Stimulated activated naive B cell treated with anti-CD40 and anti-IgM and Interleukin-4, amounts not matched to agents 10 μg/mL and 1 μg/mL and 100 μg/mL, for 72 hours (primary cell): ENCODE measurements at places on chromosomes 11 and 22.
A peak's percentile ranks its signal among the peaks of the same experiment; 100 is the strongest.

DNA sequence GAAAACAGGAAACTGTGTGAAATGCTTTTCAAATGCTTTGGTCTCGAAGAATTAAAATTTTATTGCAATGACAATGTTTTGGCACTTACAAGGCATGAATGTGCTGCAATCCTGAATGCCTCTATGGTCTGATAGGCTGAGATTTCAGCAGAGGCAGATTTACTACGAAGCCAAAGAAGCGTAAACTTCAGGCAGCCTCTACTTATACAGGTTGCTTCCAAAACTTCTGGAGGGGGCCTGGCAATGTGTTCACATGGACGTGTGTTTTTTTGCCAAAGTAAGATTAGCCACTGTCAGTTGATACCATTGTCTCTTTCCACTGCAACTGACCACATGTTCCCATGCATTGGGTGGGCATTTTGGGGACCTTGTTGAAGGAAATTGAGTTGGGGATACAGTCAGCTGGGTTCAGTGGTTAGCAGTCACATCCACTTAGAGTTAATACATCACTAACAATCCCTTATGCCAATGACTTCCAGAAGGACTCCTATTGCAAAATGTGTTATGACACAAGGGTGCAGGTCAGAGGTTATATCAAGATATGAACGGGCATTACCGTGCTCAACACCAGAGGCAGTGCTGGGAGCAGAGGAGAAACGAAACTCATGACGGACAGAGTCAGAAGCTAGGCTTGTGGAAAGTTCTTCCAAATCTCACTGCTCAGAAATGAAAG lies 48.8 kb downstream of the ABTB2 start:
- peaks cover 11% of the 10 kb centered on the region for H3K27me3 ChIP-seq
- peak overlapping the region; percentile 67 for H3K27ac ChIP-seq
- DNase-seq, result no peak
- peaks cover 19% of the 10 kb centered on the region for H3K4me1 ChIP-seq
- H3K4me3 ChIP-seq, result no peak overlapping the region

DNA sequence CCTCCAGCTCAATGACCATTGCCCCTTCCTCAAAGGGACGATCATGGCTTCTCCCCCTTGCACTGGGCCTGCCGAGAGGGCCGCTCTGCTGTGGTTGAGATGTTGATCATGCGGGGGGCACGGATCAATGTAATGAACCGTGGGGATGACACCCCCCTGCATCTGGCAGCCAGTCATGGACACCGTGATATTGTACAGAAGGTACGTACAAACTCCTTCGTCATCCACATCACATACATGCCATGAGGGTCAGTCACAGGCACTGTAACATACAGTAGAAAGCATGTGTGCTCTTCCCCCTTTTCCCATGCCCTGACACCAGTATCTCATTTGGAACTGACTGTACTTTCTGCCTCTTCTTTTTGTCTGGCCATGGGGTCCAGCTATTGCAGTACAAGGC lies 4.0 kb downstream of the TAF10 start:
- peaks cover 34% of the 10 kb centered on the region for H3K36me3 ChIP-seq
- peak overlapping the region; percentile 65 for H3K27ac ChIP-seq
- H3K4me3 ChIP-seq, result no peak overlapping the region

- H3K27ac ChIP-seq, result no peak overlapping the region
- H3K4me3 ChIP-seq, result no peak overlapping the region
- no peak for DNase-seq
Observed at GRCh38 chr22:19730198-19730597, 6.9 kb downstream of the GP1BB start.

- no peaks in the 10 kb centered on the region for H3K36me3 ChIP-seq
- peaks cover 4% of the 10 kb centered on the region for H3K27me3 ChIP-seq
- H3K4me1 ChIP-seq, result no peaks in the 10 kb centered on the region
- DNase-seq, result no peak
- no peak overlapping the region for H3K4me3 ChIP-seq
Observed at GRCh38 chr11:94731880-94732601, 36.1 kb upstream of the AMOTL1 start.

GRCh38 chr11:37124384-37124783 lies 526.3 kb upstream of the RAG2 start:
- no peaks in the 10 kb centered on the region for H3K36me3 ChIP-seq
- no peaks in the 10 kb centered on the region for H3K4me1 ChIP-seq

DNA sequence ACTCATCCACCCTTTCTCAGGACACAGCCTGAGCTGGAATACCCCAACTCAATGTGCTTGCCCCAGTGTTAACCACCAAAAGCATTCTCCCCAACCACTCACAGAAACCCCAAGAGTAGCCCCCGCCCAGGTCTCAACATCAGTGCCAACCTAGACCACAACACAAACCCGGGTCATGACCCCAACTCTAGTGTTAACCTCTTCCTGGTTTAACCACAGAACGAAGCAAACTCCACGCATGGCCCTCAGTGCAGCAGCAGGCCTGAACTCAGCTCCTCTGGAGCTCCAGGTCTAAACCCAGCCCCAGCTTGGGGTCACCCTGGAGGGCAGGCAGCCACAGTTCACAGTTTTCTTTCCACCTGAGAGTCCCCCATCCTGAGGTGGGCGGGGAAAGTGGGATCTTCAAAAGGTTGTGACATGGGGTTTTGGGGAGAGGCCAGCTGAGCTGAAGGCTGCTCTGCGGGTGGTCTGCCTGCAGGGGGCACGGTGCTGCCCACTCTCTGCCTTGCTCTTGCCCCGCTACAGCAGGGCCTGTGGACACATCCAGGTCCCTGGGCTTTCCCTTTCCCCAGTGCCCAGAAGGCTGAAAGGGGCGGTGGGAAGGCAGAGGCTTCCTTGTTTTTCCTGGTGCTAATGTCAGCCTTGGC lies 37.9 kb downstream of the NECTIN1 start:
- no peak overlapping the region for H3K4me3 ChIP-seq
- no peak overlapping the region for H3K27ac ChIP-seq
- peaks cover 20% of the 10 kb centered on the region for H3K4me1 ChIP-seq
- H3K27me3 ChIP-seq, result peaks cover 4% of the 10 kb centered on the region
- DNase-seq, result no peak

DNA sequence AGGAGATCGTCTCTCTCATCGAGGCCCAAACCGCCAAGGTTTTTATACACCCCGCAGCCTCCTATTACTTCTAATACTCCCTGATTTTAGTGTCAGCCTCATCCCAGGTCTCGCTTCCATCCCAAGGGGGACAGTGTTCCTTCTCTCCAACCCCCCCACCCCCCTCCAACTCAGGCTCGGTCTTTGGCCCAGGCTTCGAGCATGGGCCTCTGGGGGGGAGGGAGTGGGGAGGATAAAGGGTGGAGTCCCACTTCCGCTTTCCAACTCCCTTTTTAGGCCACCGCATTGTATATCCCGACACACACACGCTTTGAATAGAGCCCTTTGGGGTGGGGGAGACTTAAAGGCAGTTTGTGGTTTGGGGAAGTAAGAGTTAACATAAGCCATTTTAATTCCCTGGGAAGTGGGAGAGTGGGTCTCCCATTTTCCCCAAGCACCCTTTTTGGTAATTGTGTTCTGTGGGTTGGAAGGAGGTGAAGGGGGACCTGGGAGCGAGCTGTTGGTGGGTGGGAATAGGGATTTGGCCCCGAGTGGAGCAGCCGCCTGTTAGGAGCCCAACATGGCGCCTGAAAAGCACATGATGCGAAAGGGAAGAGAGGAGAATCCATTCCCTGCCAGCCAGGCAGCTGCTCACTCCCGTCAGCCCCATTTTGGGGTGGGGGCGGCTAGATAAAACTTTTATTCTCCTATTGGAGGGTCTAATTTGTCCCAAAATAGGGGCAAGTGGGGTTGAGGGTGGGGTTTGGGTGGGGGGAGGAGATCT lies 844 bp downstream of the PCF11 start:
- no peaks in the 10 kb centered on the region for H3K27me3 ChIP-seq
- peaks cover 18% of the 10 kb centered on the region for H3K4me1 ChIP-seq
- DNase-seq, result peak; percentile 34
- H3K27ac ChIP-seq, result peak overlapping the region; percentile 100
- H3K4me3 ChIP-seq, result peak overlapping the region; percentile 100
- H3K36me3 ChIP-seq, result peaks cover 50% of the 10 kb centered on the region

GRCh38 chr11:100980156-100980555 lies 149.5 kb downstream of the PGR start:
- DNase-seq, result no peak
- H3K4me1 ChIP-seq, result peaks cover 13% of the 10 kb centered on the region
- no peaks in the 10 kb centered on the region for H3K27me3 ChIP-seq

DNA sequence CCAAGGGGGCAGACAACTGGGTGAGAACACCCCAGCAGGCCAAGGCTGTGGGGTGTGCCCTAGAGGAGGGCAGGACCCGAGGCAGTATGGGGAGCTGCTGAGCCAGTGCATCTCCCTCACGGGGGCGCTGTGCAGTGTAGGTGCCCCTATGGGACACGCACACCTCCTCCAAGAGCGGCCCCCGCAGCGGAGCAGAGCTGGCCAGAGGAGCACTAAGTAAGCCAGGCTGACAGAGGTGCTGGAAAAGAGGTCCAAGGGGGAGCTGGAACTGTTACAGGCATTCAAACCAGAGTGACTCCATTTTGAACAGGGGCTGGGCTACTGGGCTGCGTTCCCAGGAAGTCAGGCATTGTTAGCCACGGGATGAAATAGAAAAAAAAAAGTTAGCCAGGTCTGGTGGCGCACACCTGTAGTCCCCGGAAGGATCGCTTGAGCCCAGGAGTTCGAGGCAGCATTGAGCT lies 41.8 kb downstream of the TST start:
- H3K4me3 ChIP-seq, result peak overlapping the region; percentile 91
- peak overlapping the region; percentile 93 for H3K27ac ChIP-seq
- peak; percentile 58 for DNase-seq
- H3K4me1 ChIP-seq, result peaks cover 12% of the 10 kb centered on the region
- no peaks in the 10 kb centered on the region for H3K36me3 ChIP-seq

DNA sequence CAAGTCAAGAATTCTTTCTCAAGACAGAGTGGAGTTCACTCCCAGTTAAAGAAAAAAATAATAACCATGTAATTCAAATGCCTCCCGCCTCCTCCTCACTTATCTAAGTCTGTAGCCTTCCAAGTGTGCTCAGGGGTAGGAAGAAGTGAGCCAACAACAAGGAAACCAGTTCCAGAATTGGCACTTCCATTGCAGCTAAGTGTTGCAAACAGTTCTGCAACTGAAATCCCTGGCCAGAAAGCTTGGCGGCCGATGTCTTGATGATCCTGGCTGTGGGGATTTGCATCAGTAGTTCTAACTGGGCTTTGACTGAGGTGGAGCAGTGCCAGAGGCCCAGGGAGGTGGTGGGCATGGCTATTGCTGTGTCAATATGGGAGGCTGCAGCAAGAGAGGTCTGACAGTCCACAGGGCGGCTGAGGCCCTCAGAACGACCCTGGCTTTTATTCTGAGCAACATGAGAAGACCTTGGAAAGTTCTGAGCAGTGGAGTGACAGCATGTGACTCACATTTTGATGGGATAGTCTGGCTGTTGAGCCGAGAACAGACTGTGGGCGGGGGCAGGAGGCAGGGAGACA lies 19.2 kb downstream of the DHCR7 start:
- no peak overlapping the region for H3K4me3 ChIP-seq
- no peak for DNase-seq
- peak overlapping the region; percentile 48 for H3K27ac ChIP-seq
- H3K27me3 ChIP-seq, result peaks cover 6% of the 10 kb centered on the region
- H3K4me1 ChIP-seq, result peaks cover 20% of the 10 kb centered on the region
- H3K36me3 ChIP-seq, result peaks cover 4% of the 10 kb centered on the region

GRCh38 chr11:62882788-62883501 lies 2.2 kb downstream of the SLC3A2 start:
- no peaks in the 10 kb centered on the region for H3K27me3 ChIP-seq
- peaks cover 34% of the 10 kb centered on the region for H3K4me1 ChIP-seq
- no peak for DNase-seq
- H3K4me3 ChIP-seq, result peak overlapping the region; percentile 94
- H3K27ac ChIP-seq, result peak overlapping the region; percentile 100
- peaks cover 80% of the 10 kb centered on the region for H3K36me3 ChIP-seq

DNA sequence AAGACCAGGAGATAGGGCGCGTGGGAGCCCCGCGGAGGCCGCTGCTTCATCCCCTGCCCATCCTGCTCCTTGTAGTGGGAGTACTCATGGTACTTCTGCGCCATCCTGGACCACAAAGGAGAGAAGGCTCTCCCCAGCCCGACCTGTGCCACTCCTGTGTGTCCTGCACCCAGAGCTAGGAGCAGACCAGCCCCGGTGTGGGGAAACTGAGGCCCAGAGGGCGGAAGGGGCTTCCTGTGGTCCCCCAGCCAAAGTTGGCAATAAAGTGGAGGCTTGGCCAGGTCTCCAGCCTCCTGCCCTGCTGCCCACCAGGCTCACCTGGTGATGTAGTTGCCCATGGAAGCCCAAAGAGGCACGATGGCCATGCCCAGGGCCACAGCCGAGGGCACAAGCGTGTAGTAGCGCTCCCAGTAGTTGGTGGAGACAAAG lies 4.7 kb downstream of the UNC93B1 start:
- DNase-seq, result no peak
- no peak overlapping the region for H3K4me3 ChIP-seq
- no peak overlapping the region for H3K27ac ChIP-seq
- H3K4me1 ChIP-seq, result peaks cover 80% of the 10 kb centered on the region
- H3K36me3 ChIP-seq, result peaks cover 40% of the 10 kb centered on the region

DNA sequence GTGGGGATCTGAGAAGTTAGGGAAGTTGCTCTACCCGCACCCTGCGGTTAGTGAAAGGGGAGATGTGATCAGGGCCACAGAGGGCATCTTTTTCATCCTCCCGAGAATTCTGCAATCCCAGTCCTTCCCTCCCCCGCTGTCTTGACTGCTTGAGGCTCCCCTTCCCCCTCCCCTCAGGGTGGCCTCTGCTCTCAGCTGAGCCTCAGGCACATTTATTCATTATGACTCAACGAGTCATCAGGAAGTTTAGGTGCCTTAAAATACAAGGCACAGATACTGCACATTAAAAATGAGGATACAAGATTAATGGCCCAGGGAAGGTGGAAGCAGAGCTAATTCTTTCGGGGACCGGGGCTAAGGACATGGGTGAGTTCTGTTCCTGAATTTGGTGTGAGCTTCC lies 104.0 kb downstream of the CACNA1I start:
- H3K4me3 ChIP-seq, result no peak overlapping the region
- H3K36me3 ChIP-seq, result peaks cover 10% of the 10 kb centered on the region
- no peak for DNase-seq
- H3K27ac ChIP-seq, result no peak overlapping the region
- H3K4me1 ChIP-seq, result no peaks in the 10 kb centered on the region

GRCh38 chr11:123354371-123354975 lies 75.6 kb upstream of the GRAMD1B start:
- no peak overlapping the region for H3K4me3 ChIP-seq
- H3K27ac ChIP-seq, result no peak overlapping the region
- H3K4me1 ChIP-seq, result peaks cover 4% of the 10 kb centered on the region
- peaks cover 36% of the 10 kb centered on the region for H3K27me3 ChIP-seq
- no peak for DNase-seq

DNA sequence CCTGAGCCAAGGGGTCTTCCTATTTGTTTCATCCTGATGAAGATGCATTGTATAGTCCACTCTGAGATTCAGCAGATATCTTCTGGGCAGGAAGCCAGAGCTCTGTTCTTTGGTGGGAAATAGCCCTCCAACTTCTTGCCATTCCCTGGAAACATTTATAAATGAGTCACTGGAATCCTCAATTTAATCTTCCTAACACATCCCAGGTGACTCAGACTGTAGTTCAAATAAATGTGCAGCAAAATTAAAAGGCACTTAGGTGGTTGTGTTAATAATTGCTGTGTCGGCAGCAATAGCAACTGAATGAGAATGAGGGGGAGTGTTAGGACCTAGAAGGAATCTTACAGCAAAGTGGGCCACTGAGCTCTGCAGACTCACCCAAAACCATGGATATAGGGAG lies 108.6 kb downstream of the INSC start:
- H3K4me1 ChIP-seq, result no peaks in the 10 kb centered on the region
- no peak overlapping the region for H3K4me3 ChIP-seq
- DNase-seq, result no peak
- no peak overlapping the region for H3K27ac ChIP-seq
